T-cell (primary cell): ENCODE measurements at places on chromosomes 2 and 18. TPM values are rescaled to one million over a fixed set of nuclear protein-coding genes. Genes with fewer than 3 reads are reported as not detected.

Gene SULT1C2
- 0.44 TPM for total RNA-seq

Gene LYPD1
- total RNA-seq = 0.15 TPM

Gene SLC38A11
- total RNA-seq = 0.72 TPM

Gene CDH20
- total RNA-seq = 0.07 TPM

Gene OR6B2
- not detected for total RNA-seq

Gene KYNU
- total RNA-seq = 0.88 TPM

Gene NAT8
- total RNA-seq = not detected

Gene ZNG1B
- 27.6 TPM for total RNA-seq

Gene PROKR1
- not detected for total RNA-seq

Gene EDAR
- 15.6 TPM for total RNA-seq

Gene SFTPB
- total RNA-seq = 18.6 TPM

Gene PTPRN
- total RNA-seq = 0.63 TPM

Gene CEP192
- total RNA-seq = 33.6 TPM

Gene GAREM2
- 2.9 TPM for total RNA-seq

Gene ZNF385B
- 0.12 TPM for total RNA-seq

Gene CYBRD1
- 0.23 TPM for total RNA-seq

Gene IL37
- total RNA-seq = not detected

Gene HOXD3
- total RNA-seq = 0.44 TPM

Gene ATF2
- 52.8 TPM for total RNA-seq

Gene FOXD4L1
- 0.36 TPM for total RNA-seq

Gene RBM45
- 9.2 TPM for total RNA-seq

Gene IL18R1
- total RNA-seq = 11.0 TPM

Gene C2orf66
- total RNA-seq = not detected

Gene FIGLA
- not detected for total RNA-seq

Gene LYPD6
- not detected for total RNA-seq

Gene RMDN2
- total RNA-seq = 2.4 TPM

Gene LMAN1
- 48.3 TPM for total RNA-seq

Gene FEV
- not detected for total RNA-seq

Gene EFHD1
- 0.93 TPM for total RNA-seq

Gene UGT1A4
- total RNA-seq = not detected

Gene TEX261
- 60.3 TPM for total RNA-seq

Gene TLX2
- 0.28 TPM for total RNA-seq

Gene PRSS56
- total RNA-seq = not detected

Gene USP14
- total RNA-seq = 48.0 TPM

Gene CRYGD
- not detected for total RNA-seq

Gene SS18
- total RNA-seq = 67.3 TPM

Gene C2orf80
- total RNA-seq = not detected

Gene GAL3ST2
- total RNA-seq = 1.4 TPM

Gene COQ10B
- 46.3 TPM for total RNA-seq

Gene OBSL1
- 1.2 TPM for total RNA-seq

Gene GALNT14
- not detected for total RNA-seq

Gene TEX44
- not detected for total RNA-seq

Gene CNDP1
- total RNA-seq = not detected

Gene ADAM17
- total RNA-seq = 34.5 TPM

Gene NGEF
- total RNA-seq = not detected

Gene TSPYL6
- not detected for total RNA-seq

Gene PARD6G
- total RNA-seq = 0.30 TPM

Gene CDK5R2
- total RNA-seq = not detected

Gene ANKRD30BL
- total RNA-seq = not detected

Gene TRIM43
- total RNA-seq = not detected

Gene MAP3K19
- not detected for total RNA-seq

Gene TTC27
- 17.9 TPM for total RNA-seq

Gene ANKRD62
- total RNA-seq = not detected

Gene HOXD4
- total RNA-seq = not detected

Gene MROH2A
- total RNA-seq = not detected

Gene APCDD1
- total RNA-seq = 0.62 TPM
